NK-92 treated with Interleukin-12 subunit alpha and Interleukin-12 subunit beta, amount 100 ng/mL, for 24 hours (cell line): ENCODE measurements at places on chromosomes 2 and 18.

GRCh38 chr18:25186871-25187270 lies 165.1 kb downstream of the ZNF521 start:
- DNase-seq: no peak

DNA sequence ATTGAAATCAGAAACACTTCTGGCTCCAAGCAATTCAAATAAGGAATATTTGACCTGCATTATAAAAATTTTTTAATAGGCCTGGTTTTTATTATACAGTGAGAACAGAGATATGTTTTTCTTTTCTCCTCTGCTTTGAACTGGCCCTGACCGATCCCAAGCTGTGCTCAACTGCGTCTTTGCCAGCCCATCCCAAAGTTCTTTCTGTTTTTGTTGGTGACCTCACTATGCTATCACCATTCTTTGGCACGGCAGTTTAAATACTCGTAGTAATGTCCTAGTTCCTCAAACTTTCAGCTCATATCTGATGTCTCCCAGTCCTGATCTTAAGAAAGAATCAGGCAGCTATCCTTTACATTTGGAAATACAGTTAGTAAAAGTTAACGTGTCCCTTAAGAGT lies 42.3 kb upstream of the NETO1 start:
- DNase-seq: no peak

DNA sequence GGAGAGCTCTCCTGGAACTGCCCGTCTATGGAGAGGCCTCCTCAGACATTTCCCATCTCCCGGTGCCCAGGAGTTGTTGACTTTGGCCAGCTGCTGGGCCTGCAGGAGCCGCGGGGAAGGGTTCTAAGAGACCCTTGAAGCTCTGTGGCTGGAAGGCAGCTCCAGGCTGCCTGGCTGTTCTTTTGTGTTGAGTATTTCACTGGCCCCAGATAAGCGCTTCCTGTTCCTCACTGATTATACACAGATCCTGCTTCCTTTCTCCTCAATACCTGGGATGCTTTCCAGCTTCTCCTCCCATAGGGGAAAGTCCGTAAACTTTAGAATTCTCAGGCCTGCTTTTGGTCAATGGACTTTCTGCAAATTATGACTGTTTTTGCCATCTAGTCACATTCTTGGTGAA lies 57.8 kb downstream of the TGOLN2 start:
- DNase-seq: no peak

DNA sequence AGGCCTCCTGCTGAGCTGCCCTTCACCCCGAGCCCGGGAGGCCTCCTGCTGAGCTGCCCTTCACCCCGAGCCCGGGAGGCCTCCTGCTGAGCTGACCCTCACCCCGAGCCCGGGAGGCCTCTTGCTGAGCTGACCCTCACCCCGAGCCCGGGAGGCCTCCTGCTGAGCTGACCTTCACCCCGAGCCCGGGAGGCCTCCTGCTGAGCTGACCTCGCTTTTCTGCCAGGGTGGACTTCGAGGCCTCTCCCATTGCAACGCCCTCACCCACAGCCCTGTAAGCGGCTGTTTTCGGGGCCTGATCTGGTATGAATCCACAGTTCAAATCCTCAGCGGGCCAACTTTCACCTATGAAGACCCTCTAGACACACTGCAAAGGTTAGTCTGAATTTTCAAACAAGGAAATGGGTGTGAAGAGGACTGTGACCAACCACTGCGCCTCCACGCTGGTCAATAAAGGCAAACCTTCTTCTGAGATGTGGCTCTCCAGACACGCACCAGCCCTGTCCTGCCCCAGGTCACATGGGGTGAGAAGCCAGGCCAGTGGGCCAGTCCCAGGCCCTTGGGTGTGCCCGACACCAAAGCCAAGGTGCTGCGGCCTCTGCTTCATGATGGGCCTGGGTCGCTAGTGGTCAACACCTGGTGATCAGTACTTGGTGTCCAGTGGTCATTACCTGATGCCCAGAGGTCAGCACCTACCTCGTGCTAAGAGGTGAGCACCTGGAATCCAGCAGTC lies 225.1 kb upstream of the SALL3 start:
- DNase-seq: no peak

- no peak for DNase-seq
Measured at GRCh38 chr18:51363384-51363783, 165.9 kb upstream of the MEX3C start.

GRCh38 chr2:238294393-238295143 lies 6.2 kb upstream of the PER2 start:
- no peak for DNase-seq

DNA sequence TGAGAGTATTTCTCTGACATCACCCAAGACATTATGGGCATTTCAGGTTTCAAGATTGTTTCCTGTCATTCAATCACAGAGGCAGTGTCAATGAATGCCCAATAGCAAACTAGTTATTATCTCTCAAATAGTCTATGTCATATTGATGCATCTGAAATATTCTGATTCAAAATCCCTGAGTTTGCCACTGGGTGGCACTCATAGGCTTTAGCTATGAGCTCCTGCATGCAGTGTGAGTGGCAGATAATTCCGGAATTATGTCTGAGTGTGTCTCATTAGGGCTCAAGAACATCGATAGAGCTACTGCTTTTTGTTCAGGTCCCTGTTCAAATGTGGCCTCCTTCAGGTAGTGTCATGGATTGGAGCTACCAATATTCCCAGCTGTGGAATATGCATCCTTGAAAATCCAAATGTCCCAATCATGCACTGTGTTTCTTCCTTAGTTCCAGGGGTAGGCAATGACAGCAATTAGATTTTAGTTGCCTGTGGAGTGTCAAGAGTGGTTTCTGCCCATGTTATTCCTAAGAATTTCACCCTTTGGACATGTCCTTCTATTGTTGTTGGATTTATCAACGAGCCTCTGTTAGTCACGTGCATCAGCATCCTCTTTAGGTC lies 7.8 kb upstream of the OR6B3 start:
- no peak for DNase-seq

DNA sequence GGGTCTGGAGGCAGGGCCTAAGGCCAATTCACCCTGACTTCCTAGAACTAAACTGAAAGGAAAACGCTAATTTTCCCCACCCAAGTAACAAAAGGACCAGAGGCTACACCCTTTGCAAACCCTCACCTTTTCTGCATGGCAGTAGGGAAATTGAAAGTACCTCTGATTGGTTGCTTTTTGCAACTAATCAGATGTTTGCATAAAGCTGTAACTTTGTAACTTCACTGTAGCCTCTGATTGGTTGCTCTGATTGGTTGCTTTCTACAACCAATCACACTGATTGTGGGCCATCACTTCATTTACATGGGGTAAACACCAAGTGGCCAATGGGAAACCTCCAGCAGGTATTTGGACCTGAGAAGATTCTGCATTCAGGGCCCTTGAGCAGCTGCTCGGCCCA lies 20.8 kb downstream of the EIPR1 start:
- DNase-seq: no peak

- DNase-seq: no peak
Measured at GRCh38 chr2:210991107-210991506, 434.7 kb downstream of the CPS1 start.

- DNase-seq: no peak
Measured at GRCh38 chr2:222303828-222304736, 5.3 kb upstream of the PAX3 start.

DNA sequence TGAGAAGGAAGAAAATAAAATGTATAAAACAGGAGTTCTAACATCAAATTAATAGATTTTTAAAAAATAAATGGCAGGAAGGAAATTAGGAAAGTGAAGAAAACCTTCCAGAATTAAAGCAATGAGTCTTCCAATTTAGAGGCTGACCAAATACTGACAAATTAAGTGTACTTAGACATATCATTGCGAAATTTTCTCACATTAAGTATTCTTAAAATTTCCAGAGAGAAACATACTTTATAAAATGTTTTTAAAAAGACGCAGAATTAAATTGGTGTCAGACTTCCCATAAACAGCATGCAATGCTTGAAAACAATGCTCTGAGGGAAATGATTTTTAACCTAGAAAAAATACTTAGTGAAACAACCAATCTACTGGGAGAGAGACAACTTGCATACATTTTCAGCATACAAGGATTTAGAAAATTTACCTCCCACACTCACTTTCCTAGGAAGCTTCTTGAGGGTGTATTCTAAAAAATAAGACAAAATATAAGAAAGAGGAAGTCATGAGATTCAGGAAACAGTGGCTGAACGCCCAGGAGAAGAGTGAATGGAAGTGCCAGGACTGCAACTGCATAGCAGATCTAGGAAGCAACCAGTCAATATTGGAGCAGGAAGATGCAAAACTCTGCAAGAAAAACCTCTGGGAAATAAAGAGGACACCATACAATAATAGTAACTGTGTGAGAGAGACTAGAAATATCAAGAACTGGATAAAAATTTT lies 339.9 kb downstream of the ADCYAP1 start:
- DNase-seq: no peak

DNA sequence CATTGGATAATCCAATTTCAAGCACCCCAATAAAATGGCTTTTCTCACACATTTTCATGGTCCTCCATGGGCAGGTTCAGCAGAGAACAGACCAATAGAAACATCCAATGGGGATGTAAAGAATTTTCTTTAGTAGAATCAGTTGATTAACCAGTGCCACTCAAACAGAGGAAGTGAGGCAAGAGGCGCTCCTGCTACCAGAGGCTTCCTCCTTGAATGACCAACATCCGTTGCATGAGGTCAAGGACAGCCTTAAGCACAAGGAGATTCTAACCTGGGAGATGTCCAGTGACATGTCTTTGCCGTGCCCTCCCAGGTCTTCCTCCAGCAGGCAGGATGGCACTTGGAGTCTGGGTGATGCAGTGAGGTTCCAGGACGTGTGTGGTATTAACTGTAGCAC lies 146.6 kb downstream of the PIEZO2 start:
- no peak for DNase-seq

GRCh38 chr18:44609181-44609941 lies 71.3 kb upstream of the SETBP1 start:
- no peak for DNase-seq

DNA sequence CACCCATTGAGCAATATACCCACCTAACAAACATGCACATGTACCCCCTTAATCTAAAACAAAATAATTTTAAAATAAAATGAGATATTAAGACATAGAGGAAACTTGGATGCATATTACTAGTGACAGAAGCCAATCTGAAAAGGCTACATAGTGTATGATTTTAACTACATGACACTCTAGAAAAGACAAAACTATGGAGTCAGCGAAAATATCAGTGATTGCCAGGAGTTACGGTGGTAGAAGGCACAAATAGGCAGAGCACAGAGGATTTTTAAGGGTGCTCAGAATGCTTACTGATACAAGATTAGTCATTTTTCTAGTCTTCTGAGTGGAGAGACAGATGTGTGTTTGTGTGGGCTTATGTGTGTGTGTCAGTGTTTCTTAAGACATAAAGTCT lies 656.6 kb downstream of the NR4A2 start:
- DNase-seq: no peak

DNA sequence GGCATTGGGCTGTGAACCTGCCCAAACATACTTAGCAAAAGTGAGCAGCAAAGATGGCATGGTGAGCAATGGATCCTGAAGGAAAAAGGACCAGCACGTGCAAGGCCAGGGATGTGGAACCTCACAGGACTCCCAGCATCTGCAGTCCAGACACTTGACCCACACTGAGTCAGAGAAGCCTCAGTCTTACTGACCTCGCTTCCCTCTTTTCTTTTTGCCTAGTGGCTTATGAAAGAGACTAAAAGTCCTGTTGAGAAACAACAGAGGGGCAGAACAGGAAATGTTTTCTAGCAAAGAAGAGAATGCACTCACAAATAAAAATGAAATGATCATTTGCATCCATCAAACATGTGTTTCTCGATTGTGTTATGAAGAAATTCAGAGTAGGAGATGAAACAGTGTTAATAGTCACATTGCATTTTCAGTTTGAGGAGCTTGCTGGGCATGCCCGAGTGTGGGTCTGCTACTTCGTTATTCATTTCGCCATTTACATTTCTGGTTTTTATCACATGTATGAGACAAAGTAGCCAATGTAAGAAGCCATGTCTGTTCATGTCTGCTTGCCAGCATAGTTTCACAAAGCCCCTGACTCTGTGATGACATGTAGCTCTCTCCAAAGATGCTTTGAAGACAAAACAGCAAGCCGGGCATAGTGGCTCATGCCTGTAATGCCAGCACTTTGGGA lies 118.4 kb downstream of the INO80D start:
- no peak for DNase-seq

- no peak for DNase-seq
Measured at GRCh38 chr2:133801946-133802345, 233.7 kb upstream of the NCKAP5 start.

GRCh38 chr2:139990646-139991335 lies 1210.6 kb upstream of the NXPH2 start:
- DNase-seq: no peak

DNA sequence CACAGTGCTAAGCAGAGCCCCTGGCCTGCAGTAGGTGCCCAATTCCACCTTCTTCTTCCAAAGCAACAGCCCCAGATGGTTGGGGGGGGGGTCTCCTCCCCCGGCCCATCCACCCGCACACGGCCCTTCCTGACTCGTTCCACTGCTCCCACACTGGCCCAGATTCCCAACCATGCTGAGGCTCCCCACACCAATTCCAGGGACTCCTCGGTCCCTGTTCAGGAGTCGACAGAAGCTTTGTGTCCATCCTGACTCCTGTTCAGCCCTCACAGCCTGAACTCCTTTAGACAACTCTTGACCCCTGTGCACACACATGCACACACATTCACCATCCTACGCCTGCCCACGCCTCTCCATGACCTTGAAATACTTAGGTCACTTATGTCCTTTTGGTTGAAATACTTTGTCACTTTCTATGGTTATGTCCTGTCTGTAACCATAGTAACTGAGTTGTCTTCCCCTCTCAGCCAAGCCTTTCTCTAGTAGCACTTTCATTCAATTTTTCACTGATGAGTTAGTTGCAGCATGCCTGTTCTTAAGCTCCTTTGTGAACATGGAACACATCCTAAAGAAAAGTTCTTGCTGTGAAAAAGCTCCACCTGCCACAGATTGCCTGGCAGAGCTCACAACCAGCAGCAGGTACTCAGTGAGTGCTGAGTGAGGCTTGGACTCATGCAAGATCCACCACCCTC lies 225.8 kb downstream of the SEPTIN10 start:
- DNase-seq: no peak

GRCh38 chr18:6255886-6256285 lies 158.8 kb downstream of the L3MBTL4 start:
- DNase-seq: no peak
